Astrocyte (in vitro differentiated cells and primary cell): ENCODE measurements at places on chromosomes 6 and 20. TPM values are rescaled to one million over a fixed set of nuclear protein-coding genes. Genes with fewer than 3 reads are reported as not detected.

- DNase-seq, result no peak
- H3K27ac ChIP-seq, result no peak overlapping the region
- H3K27me3 ChIP-seq, result peaks cover 9% of the 10 kb centered on the region
- peaks cover 8% of the 10 kb centered on the region for H3K4me1 ChIP-seq
These were observed 25.9 kb downstream of the ACSS1 start for GRCh38 chr20:25032065-25032477.

DNA sequence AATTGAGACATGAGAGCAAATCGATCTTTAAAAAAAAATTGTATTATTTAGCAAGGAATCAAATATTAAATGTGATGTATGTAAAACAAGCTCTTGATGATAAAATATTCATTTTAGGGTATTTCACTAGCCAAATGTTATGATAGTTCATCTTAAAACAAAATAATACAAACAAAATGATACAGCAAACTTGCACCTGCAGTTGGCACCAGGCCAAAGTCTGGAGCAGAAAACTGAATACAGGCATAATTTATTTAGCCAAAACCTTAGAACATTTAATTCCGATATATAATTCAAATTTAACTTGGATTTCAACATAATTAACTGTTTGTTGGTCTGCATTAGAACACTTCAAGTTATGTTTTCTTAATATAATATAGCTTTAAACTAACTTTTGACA lies 60.9 kb downstream of the EPHA7 start:
- H3K36me3 ChIP-seq, result no peaks in the 10 kb centered on the region
- H3K4me3 ChIP-seq, result no peak overlapping the region
- H3K4me1 ChIP-seq, result no peaks in the 10 kb centered on the region
- no peak overlapping the region for H3K27ac ChIP-seq

- H3K4me3 ChIP-seq, result no peak overlapping the region
- H3K27me3 ChIP-seq, result no peaks in the 10 kb centered on the region
- H3K4me1 ChIP-seq, result peaks cover 39% of the 10 kb centered on the region
- no peaks in the 10 kb centered on the region for H3K36me3 ChIP-seq
- H3K27ac ChIP-seq, result no peak overlapping the region
These were observed 96.2 kb downstream of the TCP11 start for GRCh38 chr6:35044761-35045421.

DNA sequence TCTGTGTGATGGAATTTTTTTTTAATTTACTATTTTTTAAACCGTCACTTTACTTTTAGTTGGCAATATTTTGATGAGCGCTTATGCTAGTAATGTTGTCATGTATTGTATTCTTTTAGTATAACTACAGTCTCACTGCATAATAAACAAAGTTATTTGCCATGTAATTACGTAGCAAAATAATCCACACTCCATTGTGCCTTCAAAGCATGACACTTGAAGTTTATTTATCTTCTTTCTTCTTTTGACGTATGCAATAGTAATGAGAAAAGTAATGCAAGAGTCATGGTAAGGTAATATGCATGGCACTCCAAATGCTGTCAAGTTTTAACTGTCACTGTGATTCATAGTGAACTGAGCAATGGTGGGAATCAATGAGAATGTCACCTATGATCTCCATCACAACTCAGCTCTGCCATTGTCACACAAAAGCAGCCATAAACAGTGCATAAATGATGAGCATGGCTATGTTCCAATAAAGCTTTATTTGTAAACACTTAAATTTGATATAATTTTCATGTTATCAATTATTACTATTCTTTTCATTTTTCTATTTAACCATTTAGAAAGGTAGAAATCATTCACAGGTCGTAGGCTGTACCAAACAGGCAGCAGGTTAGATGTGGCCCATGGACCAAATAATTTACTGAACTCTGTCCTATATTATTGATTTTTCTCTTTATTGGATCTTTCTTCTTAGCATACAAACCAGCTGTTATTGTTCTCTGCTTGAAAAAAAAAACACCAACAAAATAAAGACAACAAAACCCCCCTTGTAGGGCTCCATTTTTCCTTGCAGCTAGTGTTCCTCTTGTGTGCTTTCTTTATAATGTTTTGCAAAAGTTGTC lies 27.1 kb downstream of the RNF217 start:
- H3K27ac ChIP-seq, result no peak overlapping the region
- H3K4me3 ChIP-seq, result no peak overlapping the region
- H3K27me3 ChIP-seq, result no peaks in the 10 kb centered on the region
- H3K36me3 ChIP-seq, result no peaks in the 10 kb centered on the region

DNA sequence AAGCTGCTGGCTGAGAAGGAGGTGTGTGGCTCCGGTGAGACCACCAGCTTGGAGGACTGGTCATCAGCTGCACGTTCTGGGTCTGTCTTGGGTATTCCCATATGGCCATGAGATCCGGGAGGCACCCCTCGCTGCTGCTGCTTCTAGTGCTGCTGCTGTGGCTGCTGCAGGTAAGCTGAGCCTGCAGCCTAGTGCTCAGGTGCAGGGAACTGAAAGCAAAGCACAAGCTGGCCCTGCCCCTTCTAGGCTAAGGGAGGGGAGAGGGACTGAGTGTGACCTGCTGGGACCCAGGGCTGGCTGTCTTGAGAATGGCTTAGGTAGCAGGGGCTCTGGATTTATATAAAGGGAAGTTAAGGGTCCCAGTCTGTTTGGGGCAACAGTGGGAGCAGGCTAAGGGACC lies 403 bp downstream of the CDH26 start:
- H3K27me3 ChIP-seq, result no peaks in the 10 kb centered on the region
- no peaks in the 10 kb centered on the region for H3K36me3 ChIP-seq
- no peak for DNase-seq
- H3K4me1 ChIP-seq, result no peaks in the 10 kb centered on the region

GRCh38 chr6:169880516-169880915 lies 129.1 kb downstream of the ERMARD start:
- no peak overlapping the region for H3K4me3 ChIP-seq
- H3K36me3 ChIP-seq, result no peaks in the 10 kb centered on the region
- H3K27ac ChIP-seq, result no peak overlapping the region
- no peaks in the 10 kb centered on the region for H3K27me3 ChIP-seq
- no peak for DNase-seq

GRCh38 chr6:15420959-15421438 lies 175.1 kb downstream of the JARID2 start:
- DNase-seq, result no peak
- H3K4me3 ChIP-seq, result no peak overlapping the region

DNA sequence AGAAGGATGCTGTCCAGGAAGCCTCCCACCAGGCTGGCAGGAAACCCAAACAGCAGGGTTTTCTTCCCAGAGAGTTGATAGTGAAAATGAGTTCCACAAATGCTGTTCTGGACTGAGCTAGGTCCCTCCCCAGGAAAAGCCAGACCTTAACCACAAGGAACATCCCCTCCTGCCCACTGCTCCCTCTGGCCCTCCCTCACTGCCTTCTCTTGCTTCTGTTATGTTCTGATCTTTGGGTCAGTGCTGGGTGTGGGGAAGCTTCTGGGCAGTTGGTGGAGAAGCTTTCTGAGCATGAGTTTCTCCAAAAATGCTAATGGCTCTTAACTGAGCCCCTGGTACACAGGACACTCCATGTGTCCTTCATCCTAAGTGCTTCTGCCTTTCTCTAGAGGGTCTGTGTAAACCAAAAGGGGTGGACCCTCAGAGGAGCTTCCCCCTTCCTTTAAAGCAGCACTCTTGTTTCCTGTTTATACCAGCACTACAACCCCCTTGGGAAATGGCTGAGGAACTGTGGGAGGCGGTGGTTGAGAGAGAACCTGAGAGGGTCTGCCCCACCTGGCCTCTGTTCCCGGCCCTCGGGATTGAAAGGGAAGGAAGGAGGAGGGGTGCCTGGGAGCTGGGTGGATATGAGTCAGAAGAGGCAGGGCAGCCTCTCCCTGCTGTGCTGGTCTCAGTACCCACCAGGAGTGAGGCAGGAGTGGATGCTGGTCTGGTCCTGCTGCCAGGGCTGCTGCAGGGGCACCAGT lies 42.0 kb downstream of the CDS2 start:
- no peak overlapping the region for H3K4me3 ChIP-seq
- H3K27me3 ChIP-seq, result no peaks in the 10 kb centered on the region
- peaks cover 21% of the 10 kb centered on the region for H3K4me1 ChIP-seq
- H3K36me3 ChIP-seq, result no peaks in the 10 kb centered on the region
- H3K27ac ChIP-seq, result no peak overlapping the region

The ERMARD gene
- 13.1 and 17.5 TPM in 2 replicates for total RNA-seq

The AVP gene
- not detected in 2 replicates for total RNA-seq

The COX4I2 gene
- not detected in 2 replicates for total RNA-seq

The SLC22A23 gene
- 3.7 and 5.7 TPM in 2 replicates for total RNA-seq

The TSPO2 gene
- total RNA-seq, result not detected in 2 replicates
